Panc1 (cell line): ENCODE measurements at places on chromosomes 3 and 15.

GRCh38 chr3:152230370-152230769 is 38.4 kb upstream of the MBNL1 start:
- DNase-seq: no peak

- DNase-seq: no peak
Observed at GRCh38 chr3:186772281-186772694, 11.1 kb upstream of the EIF4A2 start.

DNA sequence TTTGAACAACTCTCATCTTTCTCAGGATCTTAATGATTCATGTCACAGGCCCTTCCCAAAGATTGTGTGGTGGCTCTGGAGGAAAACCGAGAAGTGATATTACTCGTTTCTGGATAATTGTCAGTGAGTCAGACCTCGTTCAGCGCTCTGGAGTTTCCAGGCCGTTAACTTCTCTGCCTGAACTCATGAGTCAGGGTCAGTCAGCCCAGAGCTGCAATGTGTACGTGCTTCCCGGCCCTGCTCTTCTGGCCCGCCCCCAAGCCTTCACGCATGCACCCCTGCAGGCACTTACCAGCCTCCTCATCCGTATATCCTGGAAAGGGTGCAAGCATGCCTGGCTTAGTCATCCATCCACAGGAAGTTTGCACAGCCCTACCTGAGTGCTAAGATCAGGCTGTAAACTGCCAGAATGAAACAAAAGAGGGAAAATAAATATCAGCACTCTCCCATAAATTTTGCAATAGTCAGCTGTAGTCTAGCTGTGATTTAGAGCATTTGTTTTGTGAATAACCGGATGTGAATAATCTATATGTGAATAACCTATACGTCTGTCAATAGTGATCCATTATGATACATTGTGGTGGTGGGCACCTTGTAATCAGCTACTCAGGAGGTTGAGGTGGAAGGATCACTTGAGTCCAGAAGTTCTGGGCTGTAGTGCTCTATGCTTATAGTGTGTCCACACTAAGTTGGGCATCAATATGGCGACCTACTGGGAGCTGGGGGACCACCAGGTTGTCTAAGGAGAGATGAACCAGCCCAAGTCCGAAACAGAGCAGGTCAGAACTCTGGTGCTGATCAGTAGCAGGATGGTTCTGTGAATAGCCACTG is 35.3 kb upstream of the SEMA4B start:
- peak; percentile 99 for DNase-seq

DNA sequence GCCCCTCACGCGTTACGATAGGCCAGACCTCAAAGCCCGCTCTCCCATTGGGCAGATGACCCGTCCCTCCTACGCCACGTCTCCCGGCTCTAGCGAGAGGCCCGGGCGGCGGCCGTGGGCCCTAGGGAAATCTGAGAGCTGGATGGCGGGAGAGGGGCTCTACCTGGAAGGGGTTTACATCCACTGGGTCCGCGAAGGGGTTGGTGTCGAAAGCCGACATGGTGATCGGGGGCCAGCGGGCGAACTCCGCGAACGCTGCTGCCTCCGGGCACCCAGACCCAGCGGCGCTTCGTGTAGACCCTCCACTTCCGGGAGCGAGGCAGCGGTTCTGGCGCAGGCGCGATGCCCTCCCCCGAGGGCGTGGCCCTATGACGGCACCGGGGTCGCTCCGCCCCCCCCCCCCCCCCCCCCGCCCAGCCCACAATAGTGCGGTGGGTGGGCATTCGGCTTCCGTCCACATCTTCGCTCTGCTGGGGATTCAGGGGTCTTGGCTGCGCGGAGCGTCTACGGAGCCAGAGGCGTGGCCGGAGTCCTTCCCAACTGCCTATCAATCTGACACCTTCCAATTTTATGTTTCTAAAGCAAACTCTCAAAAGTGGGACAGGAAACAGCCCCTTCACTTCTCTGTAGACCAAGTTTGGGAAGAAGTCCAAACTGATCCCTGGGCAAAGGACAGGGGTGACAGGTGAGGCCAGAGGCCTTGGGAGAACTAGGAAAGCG is at the start of gene SCAMP2:
TSS of gene SCAMP2 (minus strand) at position 330 of the 720 bp plus-strand sequence. CDS start at position 220, 110 bp downstream.
- DNase-seq: peak; percentile 81

DNA sequence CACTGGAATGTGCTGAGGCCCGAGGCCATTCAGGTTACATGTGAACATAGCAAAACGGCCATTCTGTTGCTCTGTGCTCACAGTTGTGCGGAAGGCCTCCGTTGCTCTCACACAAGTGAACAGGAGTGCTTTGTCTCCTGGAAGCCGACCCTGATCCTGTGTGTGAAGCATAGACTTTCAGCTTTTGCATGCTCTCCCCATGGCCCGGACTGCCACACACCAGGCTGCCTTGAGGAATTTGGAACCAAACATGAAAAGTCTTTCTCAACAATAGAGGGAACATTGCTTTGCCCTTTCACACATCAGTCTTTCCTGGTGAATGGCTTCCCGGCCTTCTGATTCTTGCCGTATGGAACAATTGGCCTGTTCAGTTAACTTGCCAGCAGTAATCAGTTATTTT is 154.8 kb upstream of the LRIG1 start:
- DNase-seq: no peak

- no peak for DNase-seq
Observed at GRCh38 chr3:128491941-128492670, 895 bp downstream of the GATA2 start.

DNA sequence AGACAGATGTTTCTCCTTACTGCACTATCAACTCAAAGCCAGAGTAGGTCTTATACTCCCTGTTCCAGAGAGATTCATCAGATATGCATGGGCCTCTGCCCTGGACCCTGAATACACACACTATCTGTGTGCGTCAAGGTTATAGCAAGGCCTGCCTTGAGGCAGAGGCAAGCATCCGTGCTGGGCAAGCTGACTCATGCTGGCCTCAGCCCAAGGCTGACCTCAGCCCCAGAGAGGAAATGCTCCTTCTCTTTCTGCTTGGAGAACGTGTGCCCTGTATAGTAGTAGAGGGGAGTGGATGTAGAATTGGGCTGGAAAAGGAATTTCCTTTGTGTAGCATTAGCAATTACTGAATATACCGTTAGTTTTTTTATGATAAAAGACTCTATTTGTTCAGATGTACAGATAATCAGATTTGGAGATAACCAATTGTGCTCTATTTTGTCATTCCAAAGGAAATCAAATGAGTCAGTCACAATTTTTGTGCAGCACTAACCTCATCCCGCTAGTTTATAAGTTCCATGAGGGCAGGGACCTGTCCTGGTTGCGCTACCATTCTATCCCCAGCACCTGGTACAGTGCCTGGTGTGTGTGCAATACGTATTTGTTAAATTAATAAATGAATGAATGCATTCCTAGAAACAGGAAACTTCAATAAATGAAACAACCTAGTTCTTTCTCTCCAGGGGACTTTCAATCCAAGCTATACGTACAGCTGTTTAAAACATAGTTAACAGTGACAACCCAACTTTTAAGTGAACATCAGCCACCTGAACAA is 13.3 kb upstream of the PAQR9 start:
- DNase-seq: peak; percentile 89

DNA sequence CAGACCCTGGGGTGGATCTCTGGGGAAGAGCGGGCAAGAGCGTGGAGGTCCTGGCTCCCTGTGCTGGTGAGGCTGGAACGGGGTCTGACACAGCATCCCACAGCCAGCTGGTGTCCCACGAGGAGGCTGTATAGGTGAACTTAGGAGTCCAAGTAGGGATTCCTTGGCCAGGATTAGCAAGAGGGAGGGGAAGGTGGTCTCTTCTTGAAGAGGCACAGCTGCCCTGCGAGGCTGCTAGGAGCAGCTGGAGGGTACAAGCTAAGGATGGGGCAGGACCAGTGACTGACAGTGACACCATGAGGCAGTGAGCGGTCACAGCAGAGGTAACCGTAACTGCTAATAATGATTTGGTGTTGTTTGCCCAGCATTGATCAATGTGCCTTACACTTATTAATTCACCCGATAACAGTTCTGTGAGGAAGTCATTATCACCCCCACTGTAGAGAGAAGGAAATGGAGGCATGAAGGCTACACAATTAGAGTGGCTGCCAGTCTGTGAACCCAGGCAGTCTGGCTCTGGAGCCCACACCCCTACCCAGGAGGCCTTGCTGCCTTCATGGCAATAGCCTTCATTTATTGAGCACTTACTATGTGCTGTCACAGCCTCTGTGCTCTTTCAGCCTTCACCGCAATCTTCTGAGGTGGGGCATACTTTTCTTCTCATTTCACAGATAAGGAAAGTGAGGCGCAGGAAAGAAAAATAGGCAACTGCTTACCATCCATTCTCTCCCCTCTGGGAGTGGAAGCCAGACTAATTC is 59.4 kb downstream of the TMEM44 start:
- DNase-seq: no peak

GRCh38 chr3:129161860-129162271 is 1.0 kb upstream of the ISY1 start:
- no peak for DNase-seq
